ENCODE measurements at places on chromosomes 13 and 19.

- DNase-seq = no peak
Measured at GRCh38 chr13:38308736-38309135, 40.9 kb upstream of the UFM1 start.

GRCh38 chr13:58963321-58963720 lies 1200.4 kb downstream of the DIAPH3 start:
- DNase-seq = no peak

- DNase-seq = no peak
Measured at GRCh38 chr13:19927117-19927748, 31.3 kb upstream of the ZMYM2 start.

DNA sequence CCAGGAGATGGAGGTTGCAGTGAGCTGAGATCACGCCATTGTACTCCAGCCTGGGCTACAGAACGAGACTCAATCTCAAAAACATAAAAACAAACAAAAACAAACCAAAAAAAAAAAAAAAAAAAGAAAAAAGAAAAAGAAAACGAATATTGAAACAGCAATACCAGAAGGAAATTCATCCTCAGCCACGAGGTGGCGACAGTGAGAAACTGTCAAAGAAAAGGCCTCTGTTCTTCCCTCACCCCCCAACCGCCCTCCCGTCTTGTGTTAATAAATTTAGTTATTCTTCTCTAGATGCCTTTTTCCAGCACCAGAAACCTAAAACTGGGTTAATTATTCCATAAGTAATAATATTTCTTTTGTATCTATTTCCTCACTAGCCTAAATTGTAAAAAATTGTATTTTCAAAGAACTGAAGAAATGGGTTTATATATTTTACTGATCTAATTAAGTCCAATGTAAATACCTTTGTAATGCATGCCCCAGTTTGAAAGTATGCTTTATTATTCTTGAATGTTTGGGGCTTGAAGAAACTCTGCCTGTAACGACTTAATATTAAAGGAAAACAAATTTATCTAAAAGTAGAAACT lies 38.6 kb downstream of the LIG4 start:
- peak; percentile 41 for DNase-seq

DNA sequence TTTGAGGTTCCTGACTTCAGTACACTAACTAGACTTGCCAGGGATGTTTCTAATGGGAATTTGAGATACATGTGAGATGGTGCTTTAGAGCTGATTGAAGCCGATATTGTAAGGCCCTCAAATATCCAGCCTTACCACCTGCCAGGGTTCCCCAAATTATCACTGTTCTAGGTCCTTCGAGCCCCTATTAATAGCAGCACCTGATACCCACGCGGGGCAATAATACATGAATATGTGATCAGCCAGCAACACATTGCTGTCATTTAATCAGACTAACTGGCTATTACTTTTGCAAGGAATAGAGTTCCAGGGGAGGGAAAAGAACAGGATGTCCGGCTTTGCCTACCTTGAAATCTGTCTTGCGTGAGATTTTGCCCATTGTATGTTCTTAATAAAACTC lies 5.1 kb downstream of the RGCC start:
- no peak for DNase-seq

GRCh38 chr19:4399812-4400134 lies 574 bp downstream of the SH3GL1 start:
- no peak for DNase-seq

DNA sequence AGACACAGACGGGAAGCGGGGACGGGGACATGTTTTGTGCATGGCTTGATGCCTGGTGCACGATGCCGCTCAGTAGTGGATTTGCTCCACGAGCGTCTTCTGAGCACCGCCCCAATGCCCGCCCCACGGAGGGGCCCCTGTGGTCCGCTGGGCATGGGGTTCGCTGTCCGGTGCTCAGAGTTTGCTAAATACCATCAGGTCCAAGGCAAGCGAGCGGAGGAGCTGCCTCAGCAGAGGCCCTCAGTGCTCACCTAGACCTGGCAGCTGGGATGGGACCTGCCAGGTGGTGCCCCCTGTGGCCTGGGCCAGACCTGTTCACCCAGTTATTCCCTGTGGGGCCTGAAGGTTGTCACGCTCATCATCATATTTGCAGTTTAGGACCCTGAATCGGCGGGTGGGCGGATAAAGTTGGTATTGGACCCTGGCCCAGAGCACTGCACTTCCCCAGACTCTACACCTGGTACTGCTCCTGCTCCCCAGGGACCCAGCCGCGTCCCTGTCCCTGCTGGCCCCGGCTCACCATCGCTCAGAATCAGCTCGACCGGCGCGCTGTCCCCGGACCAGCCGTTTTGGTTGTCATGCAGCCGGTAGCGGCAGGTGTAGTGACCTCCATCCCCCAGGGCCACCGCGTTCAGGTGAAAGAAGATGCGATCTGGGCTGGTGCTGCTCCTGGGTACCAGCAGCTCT lies 2.3 kb downstream of the A1BG start:
- no peak for DNase-seq

DNA sequence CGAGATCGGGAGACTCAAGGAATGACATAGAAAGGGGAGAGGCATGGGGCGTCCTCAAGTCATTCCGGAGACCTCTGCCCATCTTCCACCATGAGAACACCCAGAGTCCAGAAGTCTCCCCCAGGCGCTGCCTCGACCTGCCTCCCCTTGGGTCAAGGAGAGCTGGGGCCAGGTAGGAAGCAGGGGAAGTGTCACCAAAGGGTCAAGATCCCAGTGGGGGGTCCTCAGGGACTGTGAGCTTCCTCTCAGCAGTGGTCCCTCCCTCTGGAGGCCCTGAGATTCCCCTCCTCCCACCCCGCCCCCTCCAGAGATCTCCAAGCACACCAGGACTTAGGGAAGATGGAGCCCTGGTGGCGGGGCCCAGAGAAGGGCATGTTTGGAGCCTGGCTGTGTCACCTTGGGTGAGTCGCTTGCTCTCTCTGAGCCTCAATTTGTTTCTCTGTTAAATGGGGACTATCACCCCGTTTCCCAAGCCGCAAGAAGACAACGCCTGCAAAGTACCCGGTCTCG lies 919 bp downstream of the DACT3 start:
- no peak for DNase-seq

DNA sequence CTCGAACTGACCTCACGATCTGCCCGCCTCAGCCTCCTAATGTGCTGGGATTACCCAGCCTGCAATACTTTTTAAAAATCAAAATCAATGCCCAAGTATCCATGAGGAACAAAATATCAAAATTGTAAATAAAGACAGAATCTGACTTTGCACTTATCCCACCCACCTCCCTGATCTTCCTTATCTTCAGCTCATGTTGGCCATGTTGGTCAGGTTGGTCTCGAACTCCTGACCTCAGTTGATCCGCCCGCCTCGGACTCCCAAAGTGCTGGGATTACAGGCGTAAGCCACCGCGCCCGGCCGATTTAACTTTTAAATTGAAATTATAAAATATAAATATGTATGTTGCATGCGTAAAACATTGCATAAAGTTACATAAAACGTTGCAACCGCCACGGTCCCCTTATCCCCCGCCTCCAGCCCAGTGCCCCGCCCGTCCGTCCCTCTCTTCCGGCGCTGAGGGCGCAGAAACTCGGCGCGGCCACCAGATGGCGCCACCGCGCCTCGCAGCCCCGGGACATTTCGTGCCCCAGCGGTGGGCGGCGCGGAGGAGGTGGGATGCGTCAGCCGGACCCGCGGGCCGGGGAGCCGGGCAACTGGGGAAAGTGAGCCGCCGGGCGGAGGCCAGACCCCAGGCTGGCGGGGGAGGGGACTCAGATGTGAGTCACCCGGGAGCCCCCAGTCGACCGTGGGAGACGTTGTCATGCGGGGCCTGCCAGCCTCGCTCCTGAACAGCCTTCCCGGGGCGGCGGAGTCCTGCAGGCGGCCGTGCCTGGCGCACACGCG lies 1.5 kb upstream of the GADD45B start:
- peak; percentile 90 for DNase-seq

DNA sequence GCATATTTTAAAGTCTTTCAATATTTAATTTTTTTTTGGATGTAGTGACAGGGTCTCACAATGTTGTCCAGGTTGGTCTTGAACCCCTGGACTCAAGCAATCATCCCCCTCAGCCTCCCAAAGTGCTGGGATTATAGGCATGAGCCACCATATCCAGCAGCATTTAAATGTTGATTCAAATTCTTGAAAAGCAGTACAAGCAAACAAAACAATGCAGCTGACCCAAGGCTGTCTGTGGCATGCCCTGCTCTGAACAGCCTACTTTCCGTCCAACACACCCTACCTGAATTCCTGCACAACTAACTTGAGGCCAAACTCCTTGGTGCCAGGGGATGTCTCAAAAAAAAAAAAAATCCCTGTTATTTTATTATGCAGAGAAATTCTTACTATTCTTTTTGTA lies 23.0 kb downstream of the NEK5 start:
- DNase-seq = no peak

DNA sequence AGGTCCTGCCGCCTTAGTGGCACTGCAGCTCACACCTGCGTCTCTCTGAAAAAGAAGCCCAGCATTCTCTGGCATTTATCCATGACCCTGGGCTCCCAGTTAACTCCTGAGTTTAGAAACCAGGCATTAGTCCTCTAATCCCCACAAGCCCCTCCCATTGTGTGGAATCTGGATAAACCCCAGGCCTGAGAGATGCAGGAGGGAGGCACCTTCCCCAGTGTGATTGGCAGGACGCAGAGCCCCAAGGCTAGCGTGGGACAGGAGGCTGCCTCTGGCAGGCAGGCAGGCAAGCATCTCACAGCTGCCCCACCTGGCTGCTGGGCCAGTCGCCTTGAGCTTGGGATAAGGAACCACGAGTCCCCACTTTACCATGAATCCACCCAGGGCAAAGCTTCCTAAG lies 11.0 kb upstream of the SERPINE3 start:
- DNase-seq = no peak
